Activated naive CD8-positive, alpha-beta T cell treated with anti-CD3 and anti-CD28 coated beads, Interleukin-2, amount 10 ng/mL, durations not matched to agents 7 days and 5 days (primary cell): ENCODE measurements at places on chromosomes 6 and 20.

DNA sequence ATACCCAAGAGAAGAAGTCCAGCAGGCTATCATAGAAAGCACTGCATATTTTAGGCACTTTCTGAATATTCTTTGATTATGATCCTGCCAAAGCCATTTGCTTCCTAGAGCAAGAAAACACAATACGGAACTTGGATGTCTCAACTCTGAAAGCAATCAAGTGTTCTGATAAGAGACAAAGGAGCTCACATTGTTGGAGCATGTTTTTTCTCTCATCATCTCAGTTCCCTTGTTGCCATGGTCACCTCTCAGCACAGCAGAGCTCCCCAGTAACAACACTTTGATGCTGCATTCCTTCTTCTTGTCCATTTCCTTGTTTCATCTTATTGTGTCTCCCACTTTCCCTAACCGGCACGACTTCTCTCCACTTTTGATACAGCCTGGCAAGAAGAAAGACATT lies 168.7 kb upstream of the FUT9 start:
- no peaks in the 10 kb centered on the region for H3K4me1 ChIP-seq
- no peak overlapping the region for H3K4me3 ChIP-seq
- H3K36me3 ChIP-seq, result no peaks in the 10 kb centered on the region
- H3K27me3 ChIP-seq, result no peaks in the 10 kb centered on the region
- no peak overlapping the region for H3K27ac ChIP-seq

- no peaks in the 10 kb centered on the region for H3K36me3 ChIP-seq
- H3K4me1 ChIP-seq, result peaks cover 14% of the 10 kb centered on the region
- H3K27me3 ChIP-seq, result peaks cover 2% of the 10 kb centered on the region
- no peak overlapping the region for H3K4me3 ChIP-seq
- no peak overlapping the region for H3K27ac ChIP-seq
These were observed 37.0 kb upstream of the IGF2R start for GRCh38 chr6:159931846-159932245.

GRCh38 chr6:137862419-137863090 lies 4.5 kb upstream of the TNFAIP3 start:
- H3K27me3 ChIP-seq, result no peaks in the 10 kb centered on the region
- no peak for DNase-seq
- no peak overlapping the region for H3K27ac ChIP-seq
- peaks cover 12% of the 10 kb centered on the region for H3K4me1 ChIP-seq
- H3K36me3 ChIP-seq, result peaks cover 18% of the 10 kb centered on the region

- peaks cover 19% of the 10 kb centered on the region for H3K4me1 ChIP-seq
- H3K4me3 ChIP-seq, result no peak overlapping the region
- peaks cover 7% of the 10 kb centered on the region for H3K27me3 ChIP-seq
- no peak overlapping the region for H3K27ac ChIP-seq
- DNase-seq, result no peak
These were observed 8.5 kb downstream of the TP53INP2 start for GRCh38 chr20:34712525-34713192.

DNA sequence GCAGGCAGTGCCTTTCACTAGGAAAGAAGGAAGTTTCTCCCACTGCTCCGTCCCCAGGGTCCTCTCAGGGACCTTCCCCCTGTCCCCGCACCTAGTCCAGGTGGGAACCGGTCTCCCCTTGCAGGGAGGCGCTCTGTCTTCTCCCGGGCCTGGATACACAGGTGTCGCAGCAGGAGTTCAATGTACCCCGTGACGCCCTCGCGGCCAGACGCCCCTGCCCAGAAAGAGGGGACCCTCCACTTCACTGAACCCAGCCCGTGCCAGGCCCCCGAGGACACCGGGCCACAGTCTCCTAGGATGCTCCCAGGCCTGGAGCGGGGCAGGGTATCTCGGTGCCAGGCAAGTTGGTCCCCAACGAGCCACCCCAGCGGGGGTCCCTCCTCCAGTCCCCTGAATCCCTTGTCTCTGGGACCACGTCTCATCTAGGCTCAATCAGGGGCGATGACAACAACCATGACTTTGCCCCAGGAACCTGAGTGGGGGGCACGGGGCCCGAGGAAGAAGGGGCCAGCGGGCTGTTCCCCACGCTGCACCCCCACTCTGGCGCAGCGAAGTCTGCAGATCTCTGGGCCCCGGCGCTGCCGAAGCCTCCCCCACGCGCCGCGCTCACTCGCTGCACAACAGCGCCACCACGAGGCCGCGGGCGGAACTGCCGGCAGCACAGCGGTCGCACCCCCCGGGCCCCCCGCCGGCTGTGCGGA lies 103.0 kb downstream of the EDN3 start:
- peak overlapping the region; percentile 57 for H3K4me3 ChIP-seq
- peak; percentile 89 for DNase-seq
- H3K36me3 ChIP-seq, result no peaks in the 10 kb centered on the region
- H3K27me3 ChIP-seq, result peaks cover 30% of the 10 kb centered on the region

DNA sequence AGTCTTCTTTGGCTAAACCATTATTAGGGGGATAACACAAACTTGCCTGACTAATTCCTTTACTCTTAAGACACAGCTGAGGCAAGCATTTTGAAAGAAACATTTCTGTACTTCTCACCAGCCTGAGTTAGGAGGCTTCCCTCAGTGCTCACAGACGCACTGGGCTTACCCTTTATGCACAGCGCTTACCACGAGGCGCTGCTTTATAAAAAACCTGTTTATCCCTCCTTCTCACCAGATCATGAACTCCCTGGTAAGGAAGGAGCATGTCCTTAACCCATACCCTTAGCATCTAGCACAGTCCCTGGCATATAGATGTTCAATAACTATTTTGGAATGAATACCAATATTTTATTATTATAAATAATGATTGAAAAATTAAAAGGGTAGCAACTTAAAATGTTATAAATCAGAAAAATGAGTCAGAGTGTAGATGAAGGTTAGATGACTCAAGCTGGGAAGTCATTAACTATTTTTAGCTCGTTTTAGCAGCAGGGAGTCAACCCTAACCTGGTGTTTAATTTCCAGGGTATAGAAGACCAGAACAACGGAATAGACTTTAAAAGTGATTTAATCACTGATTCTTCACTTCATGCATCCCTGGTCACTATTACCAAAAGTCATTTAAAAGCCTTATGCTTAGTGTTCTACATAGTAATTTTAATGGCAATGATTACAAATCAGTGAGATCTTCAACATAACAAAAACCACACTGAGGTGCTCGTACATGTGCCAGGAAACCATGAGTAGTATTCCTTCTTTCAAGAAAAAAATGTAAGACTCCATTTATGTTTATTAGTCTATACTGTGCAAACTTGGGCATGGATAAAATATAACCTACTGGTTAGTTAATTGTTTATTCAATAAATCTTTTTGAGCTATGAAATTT lies 4.1 kb upstream of the TPD52L1 start:
- DNase-seq, result no peak
- H3K4me1 ChIP-seq, result peaks cover under 1% of the 10 kb centered on the region
- no peak overlapping the region for H3K27ac ChIP-seq
- H3K36me3 ChIP-seq, result no peaks in the 10 kb centered on the region
- peaks cover 24% of the 10 kb centered on the region for H3K27me3 ChIP-seq

- no peak overlapping the region for H3K27ac ChIP-seq
- H3K4me1 ChIP-seq, result no peaks in the 10 kb centered on the region
- H3K27me3 ChIP-seq, result no peaks in the 10 kb centered on the region
- H3K36me3 ChIP-seq, result no peaks in the 10 kb centered on the region
- H3K4me3 ChIP-seq, result no peak overlapping the region
These were observed 584.9 kb upstream of the EYS start for GRCh38 chr6:66291905-66292304.

DNA sequence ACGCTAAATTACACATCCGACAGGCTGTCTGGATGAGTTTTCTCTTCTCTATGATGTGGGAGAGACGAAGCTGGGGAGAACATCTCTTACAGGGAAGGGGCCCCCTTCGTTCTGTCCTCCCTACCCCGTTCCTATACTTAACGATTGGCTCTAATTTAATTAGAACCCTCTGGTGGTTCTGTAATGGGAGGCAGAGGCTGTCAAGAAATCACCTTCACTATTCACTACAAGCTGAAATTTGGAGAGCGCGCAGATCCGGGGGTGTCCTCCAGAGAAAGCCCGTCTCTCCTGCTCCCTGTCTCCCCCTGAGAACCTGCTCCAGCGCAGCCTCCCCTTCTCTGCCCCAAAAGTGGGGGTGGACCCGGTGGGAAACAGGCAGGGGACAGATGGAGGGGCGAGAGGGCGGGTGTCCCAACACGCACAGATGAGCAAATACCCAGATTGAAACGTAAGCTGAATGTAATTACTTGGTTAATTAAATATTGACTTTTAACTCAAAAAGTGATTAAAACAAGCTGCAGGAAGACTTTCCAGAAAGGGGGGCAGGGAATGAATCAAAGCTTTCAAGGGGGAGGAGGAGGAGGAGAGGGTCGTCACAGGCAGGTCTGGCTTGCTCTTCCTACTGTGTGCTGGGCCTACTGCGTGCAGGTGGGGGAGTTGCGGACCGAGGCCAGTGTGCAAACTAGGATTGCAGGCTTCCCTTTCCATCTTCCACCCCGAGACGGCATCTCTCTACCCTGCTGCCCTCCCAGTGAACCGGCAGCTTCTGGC lies 1.3 kb downstream of the SULF2 start:
- peaks cover 13% of the 10 kb centered on the region for H3K4me1 ChIP-seq
- H3K36me3 ChIP-seq, result no peaks in the 10 kb centered on the region
- DNase-seq, result no peak
